Transverse colon (tissue), 4 donors: ENCODE measurements at places on chromosomes 3 and 15. TPM values are rescaled to one million over a fixed set of nuclear protein-coding genes. Genes with fewer than 3 reads are reported as not detected.

DNA sequence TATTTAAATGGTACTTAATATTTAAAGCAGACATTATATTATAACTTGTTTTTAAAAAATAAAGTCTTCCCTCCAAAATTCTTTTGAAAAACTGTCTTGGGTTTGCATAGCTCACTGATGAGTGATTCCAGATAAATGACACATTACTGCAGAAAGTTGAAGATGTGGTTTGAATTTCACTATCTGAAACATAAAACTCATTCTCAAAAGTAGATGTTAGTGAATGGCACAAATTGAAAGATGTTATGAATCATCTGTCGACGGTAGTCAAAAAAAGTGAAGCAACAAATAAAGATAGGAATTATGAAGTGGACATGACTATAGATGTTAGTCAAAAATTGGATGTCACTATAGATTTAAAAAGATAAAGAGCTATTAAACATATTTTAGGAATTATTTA is 280.5 kb downstream of the GAP43 start:
- H3K27ac ChIP-seq = no peak overlapping the region
- no peaks in the 10 kb centered on the region for H3K27me3 ChIP-seq
- no peak overlapping the region for H3K4me3 ChIP-seq
- H3K4me1 ChIP-seq = no peaks in the 10 kb centered on the region
- DNase-seq = no peak

MYL3 gene
- 0.82 TPM for total RNA-seq

CERS3 gene
- total RNA-seq = not detected

GRCh38 chr3:43190670-43191069 is 84.8 kb upstream of the POMGNT2 start:
- H3K4me1 ChIP-seq = no peaks in the 10 kb centered on the region
- no peak overlapping the region for H3K4me3 ChIP-seq
- no peak for DNase-seq
- H3K27me3 ChIP-seq = no peaks in the 10 kb centered on the region

GRCh38 chr3:158405507-158405906 is 165.5 kb upstream of the MLF1 start:
- H3K36me3 ChIP-seq = no peaks in the 10 kb centered on the region
- H3K4me1 ChIP-seq = no peaks in the 10 kb centered on the region
- H3K4me3 ChIP-seq = no peak overlapping the region

DNA sequence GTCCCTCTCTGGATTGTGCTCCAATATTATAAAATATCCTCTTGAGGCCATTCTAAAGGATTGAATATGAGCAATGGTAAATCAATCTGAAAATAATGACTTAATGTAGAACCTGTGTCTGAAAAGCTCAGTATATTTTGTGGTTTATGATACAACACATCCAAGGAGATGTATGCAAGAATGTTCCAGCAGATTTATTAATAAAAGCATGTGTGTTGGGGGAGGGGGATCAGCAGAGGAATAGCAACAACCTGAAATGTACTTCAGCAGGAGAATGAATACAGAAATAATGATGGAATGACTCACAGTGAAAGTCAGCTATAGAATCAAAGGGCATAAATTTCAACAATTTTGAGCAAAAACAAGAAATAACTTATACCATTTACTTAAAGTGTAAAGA is 56.7 kb upstream of the NUDT16 start:
- no peaks in the 10 kb centered on the region for H3K4me1 ChIP-seq
- H3K4me3 ChIP-seq = no peak overlapping the region
- H3K27ac ChIP-seq = no peak overlapping the region
- no peaks in the 10 kb centered on the region for H3K27me3 ChIP-seq
- H3K36me3 ChIP-seq = no peaks in the 10 kb centered on the region
- DNase-seq = no peak

- H3K4me1 ChIP-seq = no peaks in the 10 kb centered on the region
- no peak overlapping the region for H3K27ac ChIP-seq
- H3K27me3 ChIP-seq = no peaks in the 10 kb centered on the region
- H3K36me3 ChIP-seq = no peaks in the 10 kb centered on the region
- no peak overlapping the region for H3K4me3 ChIP-seq
Observed at GRCh38 chr3:129323651-129324294, 45.1 kb downstream of the HMCES start.

SPESP1 gene
- not detected for total RNA-seq

GRCh38 chr15:89707577-89707976 is 17.0 kb downstream of the WDR93 start:
- H3K27ac ChIP-seq = no peak overlapping the region
- H3K4me1 ChIP-seq = no peaks in the 10 kb centered on the region
- H3K27me3 ChIP-seq = no peaks in the 10 kb centered on the region
- no peak for DNase-seq
- H3K36me3 ChIP-seq = no peaks in the 10 kb centered on the region

DNA sequence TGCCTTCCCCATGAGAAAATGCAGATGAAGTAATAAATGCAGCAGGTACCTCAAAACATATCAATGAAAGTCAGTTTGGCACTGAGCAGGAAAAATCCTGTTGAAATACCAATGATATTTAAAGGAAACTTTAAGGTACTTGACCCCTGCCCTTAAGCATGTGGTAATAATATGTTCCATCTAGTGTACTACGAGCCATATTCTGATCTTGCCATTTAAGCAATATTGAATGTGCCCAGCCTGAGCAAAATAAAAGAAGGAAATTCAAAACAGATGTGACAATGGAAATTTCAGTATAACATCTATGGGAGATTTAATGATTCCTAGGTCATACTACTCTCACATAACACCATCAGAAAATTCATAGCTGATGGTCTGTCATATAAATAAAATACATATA is 191.8 kb upstream of the CGNL1 start:
- H3K4me1 ChIP-seq = peaks cover 3% of the 10 kb centered on the region
- no peak for DNase-seq
- H3K27me3 ChIP-seq = no peaks in the 10 kb centered on the region
- peaks cover 4% of the 10 kb centered on the region for H3K36me3 ChIP-seq
- H3K27ac ChIP-seq = no peak overlapping the region
- H3K4me3 ChIP-seq = no peak overlapping the region

- H3K36me3 ChIP-seq = no peaks in the 10 kb centered on the region
- no peaks in the 10 kb centered on the region for H3K27me3 ChIP-seq
- no peak overlapping the region for H3K27ac ChIP-seq
- no peak overlapping the region for H3K4me3 ChIP-seq
- DNase-seq = no peak
Observed at GRCh38 chr15:45471151-45471550, 51.4 kb downstream of the SLC30A4 start.
